ENCODE measurements at places on chromosomes 13 and 19.

- H3K27ac ChIP-seq = no peak overlapping the region
- no peak overlapping the region for H3K4me3 ChIP-seq
- peaks cover 6% of the 10 kb centered on the region for H3K4me1 ChIP-seq
These were observed 16.6 kb upstream of the RCBTB1 start for GRCh38 chr13:49602005-49602404.

DNA sequence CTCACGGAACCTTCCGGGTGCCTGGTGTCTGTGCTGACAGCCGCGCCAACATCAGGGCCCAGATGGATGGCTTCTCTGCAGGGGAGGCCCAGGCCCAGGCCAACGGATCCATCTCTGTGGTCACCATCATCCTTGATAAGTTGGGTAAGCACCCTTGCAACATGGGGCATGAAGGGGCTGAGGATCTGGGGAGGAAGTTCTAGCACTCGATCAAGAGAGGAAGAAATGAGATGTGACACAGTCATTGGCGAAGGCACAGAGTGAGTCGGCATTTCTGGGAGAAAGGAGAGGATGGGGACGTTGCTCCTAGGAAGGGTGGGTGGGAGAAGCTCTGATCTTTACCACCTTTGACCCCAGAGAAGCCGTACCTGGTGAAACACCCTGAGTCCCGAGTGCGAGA lies 4.4 kb downstream of the CILP2 start:
- H3K27me3 ChIP-seq = no peaks in the 10 kb centered on the region
- no peaks in the 10 kb centered on the region for H3K4me1 ChIP-seq
- H3K36me3 ChIP-seq = no peaks in the 10 kb centered on the region

- H3K27ac ChIP-seq = peak overlapping the region; percentile 25
- H3K4me3 ChIP-seq = no peak overlapping the region
- H3K27me3 ChIP-seq = no peaks in the 10 kb centered on the region
- peaks cover 61% of the 10 kb centered on the region for H3K36me3 ChIP-seq
These were observed 4.4 kb downstream of the TEKTIP1 start for GRCh38 chr19:3543150-3544057.

- H3K27me3 ChIP-seq = no peaks in the 10 kb centered on the region
- no peaks in the 10 kb centered on the region for H3K36me3 ChIP-seq
- no peaks in the 10 kb centered on the region for H3K4me1 ChIP-seq
- no peak overlapping the region for H3K27ac ChIP-seq
These were observed 1.4 kb upstream of the EDDM13 start for GRCh38 chr19:56271151-56271550.

- H3K27me3 ChIP-seq = no peaks in the 10 kb centered on the region
- H3K4me1 ChIP-seq = no peaks in the 10 kb centered on the region
- H3K4me3 ChIP-seq = no peak overlapping the region
- H3K36me3 ChIP-seq = peaks cover 16% of the 10 kb centered on the region
These were observed 127.1 kb downstream of the VWA8 start for GRCh38 chr13:41833831-41834230.

- H3K27ac ChIP-seq = no peak overlapping the region
- no peak for DNase-seq
- no peak overlapping the region for H3K4me3 ChIP-seq
- no peaks in the 10 kb centered on the region for H3K27me3 ChIP-seq
- no peaks in the 10 kb centered on the region for H3K36me3 ChIP-seq
These were observed 5.8 kb downstream of the CRYL1 start for GRCh38 chr13:20519875-20520274.

GRCh38 chr19:18588611-18589379 lies at the start of gene REX1BD:
Gene REX1BD, plus strand, starts transcription at chr19:18588798. Its CDS starts 4 bp downstream, at chr19:18588802.
- H3K4me3 ChIP-seq = peak within 1 kb of the TSS; percentile 71
- peaks cover 8% of the 10 kb centered on the region for H3K36me3 ChIP-seq
- H3K4me1 ChIP-seq = peaks cover 48% of the 10 kb centered on the region
- H3K27ac ChIP-seq = peak within 1 kb of the TSS; percentile 85

DNA sequence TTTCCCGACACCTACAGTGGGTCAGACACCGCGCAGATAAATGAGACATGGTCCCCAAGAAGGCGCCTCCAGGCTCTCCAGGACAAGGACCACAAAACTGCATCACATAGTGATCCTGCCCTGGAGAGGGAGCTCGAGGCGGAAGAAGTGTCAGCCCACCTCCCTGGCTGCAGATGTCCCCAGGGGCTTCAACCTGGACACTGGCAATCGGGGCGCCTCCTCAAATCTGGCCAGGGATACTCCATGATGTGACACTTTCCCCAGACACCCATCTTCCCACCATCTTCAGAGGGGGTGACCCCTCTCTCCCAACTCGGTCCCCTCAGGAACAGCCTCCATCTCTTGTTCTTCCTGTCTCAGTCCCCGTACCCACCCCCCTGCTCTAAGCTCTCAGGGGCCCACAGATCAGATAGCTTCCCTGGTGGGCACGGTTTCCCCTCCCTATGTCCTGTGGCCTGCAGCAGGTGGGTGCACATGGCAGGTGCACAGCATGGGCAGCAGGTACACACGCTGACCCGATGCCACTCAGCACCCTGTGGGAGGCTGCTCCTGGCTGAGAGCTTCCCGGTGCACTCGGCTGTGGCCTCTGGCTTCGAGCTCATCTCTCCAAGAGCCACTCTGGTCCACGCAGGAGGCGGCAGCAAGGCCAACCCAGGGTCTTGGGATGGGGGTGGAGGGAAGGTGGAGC lies 61.2 kb downstream of the PEPD start:
- no peak overlapping the region for H3K4me3 ChIP-seq
- no peaks in the 10 kb centered on the region for H3K4me1 ChIP-seq
- H3K27ac ChIP-seq = no peak overlapping the region
- DNase-seq = no peak

- no peak for DNase-seq
- H3K27ac ChIP-seq = no peak overlapping the region
- no peaks in the 10 kb centered on the region for H3K4me1 ChIP-seq
These were observed 32.1 kb downstream of the C1QTNF9 start for GRCh38 chr13:24341439-24341838.

DNA sequence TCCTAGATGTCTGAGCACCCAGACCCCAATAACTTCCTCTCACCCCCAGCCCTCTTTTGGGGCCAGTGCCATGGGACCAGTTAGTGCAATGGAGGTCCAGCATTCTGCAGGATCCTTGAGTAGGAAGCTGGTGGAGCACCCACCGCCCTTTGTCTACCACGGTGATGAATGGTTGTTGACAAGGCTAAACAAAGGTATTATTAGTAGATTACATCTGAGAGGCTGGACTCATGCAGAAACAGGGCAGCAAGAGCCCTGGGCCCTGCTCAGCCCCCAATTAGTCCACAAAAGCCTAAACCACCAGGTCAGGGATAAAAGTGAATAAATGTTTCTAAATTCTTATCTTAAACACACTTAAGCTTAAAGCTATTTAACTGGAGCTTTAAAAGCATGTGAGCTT lies 196.5 kb upstream of the TSHZ3 start:
- H3K4me3 ChIP-seq = no peak overlapping the region
- no peaks in the 10 kb centered on the region for H3K36me3 ChIP-seq
- H3K27ac ChIP-seq = no peak overlapping the region
- H3K27me3 ChIP-seq = no peaks in the 10 kb centered on the region
- H3K4me1 ChIP-seq = no peaks in the 10 kb centered on the region
- DNase-seq = no peak

DNA sequence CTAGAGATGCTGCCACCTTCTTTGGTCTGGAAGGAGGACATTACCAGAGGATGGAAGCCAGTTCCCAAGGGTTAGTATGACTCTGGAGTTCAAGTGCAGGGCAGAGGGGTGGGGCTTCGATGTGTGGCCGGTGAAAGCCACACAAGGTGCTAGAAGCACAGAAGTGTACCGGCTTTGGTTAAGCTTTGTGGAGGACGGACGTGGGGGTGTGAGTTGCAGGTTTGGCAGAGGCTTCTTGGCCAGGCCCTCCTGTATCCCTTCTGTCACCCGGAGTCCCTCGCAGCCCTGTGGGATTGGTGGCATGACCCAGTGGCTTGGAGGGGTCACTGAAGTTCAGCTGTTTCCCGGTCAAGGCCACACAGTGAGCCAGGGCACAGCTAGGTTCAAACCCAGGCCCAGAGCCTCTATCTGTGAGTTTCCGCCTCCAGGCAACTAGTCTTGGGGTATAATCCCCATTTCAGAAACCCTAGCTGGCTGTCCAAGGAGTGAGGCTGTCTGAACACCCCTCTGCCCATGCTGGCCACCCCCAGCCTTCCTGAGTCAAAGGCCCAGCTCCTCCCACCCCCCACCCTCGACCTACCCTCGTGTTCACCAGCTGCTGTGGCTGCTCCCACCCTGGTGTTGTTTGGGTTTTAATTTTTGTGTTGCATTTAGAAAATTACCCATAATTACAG lies 4.6 kb upstream of the SSBP4 start:
- peaks cover 27% of the 10 kb centered on the region for H3K27me3 ChIP-seq
- peak overlapping the region; percentile 24 for H3K27ac ChIP-seq

GRCh38 chr13:41327994-41328790 lies 17.1 kb downstream of the NAA16 start:
- H3K4me1 ChIP-seq = no peaks in the 10 kb centered on the region
- DNase-seq = no peak
- H3K4me3 ChIP-seq = no peak overlapping the region
- no peaks in the 10 kb centered on the region for H3K27me3 ChIP-seq

DNA sequence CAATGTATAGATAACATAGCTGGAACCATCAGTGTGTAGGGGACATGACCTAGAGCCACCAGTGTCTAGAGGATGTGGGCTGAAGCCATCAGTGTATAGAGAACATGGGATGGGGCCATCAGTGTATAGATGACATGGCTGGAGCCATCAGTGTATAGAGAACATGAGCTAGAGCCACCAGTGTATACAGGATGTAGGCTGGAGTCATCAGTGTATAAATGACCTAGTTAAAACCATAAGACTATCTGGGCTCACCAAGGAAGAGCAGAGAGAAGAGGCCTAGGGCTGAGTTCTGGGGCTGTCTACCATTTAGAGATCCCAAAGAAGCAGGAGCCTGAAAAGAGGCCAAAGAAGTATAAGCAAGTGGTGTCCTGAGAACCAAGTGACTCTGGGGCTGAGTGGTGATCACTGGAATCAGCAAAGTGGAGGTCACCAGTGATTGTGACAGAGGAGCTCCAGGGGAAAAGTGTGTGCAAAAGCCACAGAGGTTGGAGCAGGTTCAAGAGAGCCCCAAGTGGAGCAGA lies 41.0 kb downstream of the RFX2 start:
- H3K27me3 ChIP-seq = no peaks in the 10 kb centered on the region
- no peak overlapping the region for H3K27ac ChIP-seq
- H3K4me3 ChIP-seq = no peak overlapping the region
- no peaks in the 10 kb centered on the region for H3K4me1 ChIP-seq
- H3K36me3 ChIP-seq = no peaks in the 10 kb centered on the region
- no peak for DNase-seq

DNA sequence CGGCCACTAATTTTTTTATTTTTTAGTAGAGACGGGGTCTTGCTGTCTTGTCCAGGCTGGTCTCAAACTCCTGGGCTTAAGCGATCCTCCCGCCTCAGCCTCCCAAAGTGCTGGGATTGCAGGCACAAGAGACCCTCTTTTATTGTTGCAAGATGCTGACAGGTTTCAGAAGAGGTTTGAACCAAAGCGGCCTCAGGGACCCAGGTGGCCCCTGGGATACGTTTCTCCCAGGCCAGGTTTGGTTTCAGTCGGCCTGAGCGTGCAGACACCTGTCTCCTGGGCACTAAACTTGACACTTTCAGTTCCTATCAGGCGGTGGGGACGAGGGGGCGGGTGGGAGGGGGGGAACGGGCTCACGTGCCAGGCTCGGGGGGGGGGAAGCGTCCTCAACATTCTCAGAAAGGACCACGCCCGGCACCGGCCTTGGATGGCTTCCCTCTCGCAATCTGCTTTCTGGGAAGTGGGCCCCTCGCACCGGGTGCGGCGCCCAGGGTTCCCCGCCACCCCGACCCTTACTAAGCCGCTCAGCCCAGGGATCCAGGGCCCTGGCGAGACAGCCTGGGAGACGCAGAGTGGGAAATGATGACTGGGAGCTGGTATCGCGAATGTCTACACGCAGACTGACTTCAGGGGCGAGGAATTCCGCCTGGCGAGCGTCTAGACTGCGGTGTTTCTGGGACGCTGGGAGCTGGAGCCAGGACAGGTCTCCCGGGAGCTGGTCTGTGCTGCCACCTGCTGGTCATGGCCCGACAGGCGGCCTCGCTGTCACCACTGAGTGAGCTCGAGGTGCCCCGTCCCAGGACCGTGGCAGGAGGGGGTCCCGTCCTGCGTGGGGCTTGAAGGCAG lies 91.6 kb downstream of the GNG7 start:
- H3K36me3 ChIP-seq = no peaks in the 10 kb centered on the region
- H3K4me1 ChIP-seq = peaks cover 61% of the 10 kb centered on the region
- DNase-seq = peak; percentile 90
- no peak overlapping the region for H3K4me3 ChIP-seq
- H3K27me3 ChIP-seq = no peaks in the 10 kb centered on the region

DNA sequence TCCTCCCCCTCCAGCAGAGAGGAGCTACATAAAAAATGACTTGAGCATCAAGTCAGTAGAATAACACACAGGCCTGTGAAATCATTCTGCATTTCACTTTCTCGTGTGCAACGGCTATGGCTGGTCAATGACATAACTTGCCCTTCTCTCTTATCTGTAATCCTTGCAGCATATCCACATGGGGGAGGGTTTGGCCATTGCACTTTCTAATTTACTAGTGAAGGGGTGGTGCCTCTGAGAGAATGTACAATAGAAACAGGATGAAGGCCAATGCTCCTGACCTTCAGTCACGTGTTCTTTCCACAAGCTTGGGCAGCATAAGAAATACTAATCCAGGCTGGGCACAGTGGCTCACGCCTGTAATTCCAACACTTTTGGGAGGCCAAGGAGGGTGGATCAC lies 641.0 kb upstream of the ARGLU1 start:
- H3K4me3 ChIP-seq = no peak overlapping the region
- no peak for DNase-seq
- H3K27me3 ChIP-seq = no peaks in the 10 kb centered on the region
- H3K27ac ChIP-seq = no peak overlapping the region

GRCh38 chr13:102237230-102237629 lies 164.6 kb downstream of the FGF14 start:
- DNase-seq = no peak
- no peak overlapping the region for H3K27ac ChIP-seq
- no peaks in the 10 kb centered on the region for H3K4me1 ChIP-seq
- H3K27me3 ChIP-seq = peaks cover 6% of the 10 kb centered on the region
- H3K36me3 ChIP-seq = no peaks in the 10 kb centered on the region

DNA sequence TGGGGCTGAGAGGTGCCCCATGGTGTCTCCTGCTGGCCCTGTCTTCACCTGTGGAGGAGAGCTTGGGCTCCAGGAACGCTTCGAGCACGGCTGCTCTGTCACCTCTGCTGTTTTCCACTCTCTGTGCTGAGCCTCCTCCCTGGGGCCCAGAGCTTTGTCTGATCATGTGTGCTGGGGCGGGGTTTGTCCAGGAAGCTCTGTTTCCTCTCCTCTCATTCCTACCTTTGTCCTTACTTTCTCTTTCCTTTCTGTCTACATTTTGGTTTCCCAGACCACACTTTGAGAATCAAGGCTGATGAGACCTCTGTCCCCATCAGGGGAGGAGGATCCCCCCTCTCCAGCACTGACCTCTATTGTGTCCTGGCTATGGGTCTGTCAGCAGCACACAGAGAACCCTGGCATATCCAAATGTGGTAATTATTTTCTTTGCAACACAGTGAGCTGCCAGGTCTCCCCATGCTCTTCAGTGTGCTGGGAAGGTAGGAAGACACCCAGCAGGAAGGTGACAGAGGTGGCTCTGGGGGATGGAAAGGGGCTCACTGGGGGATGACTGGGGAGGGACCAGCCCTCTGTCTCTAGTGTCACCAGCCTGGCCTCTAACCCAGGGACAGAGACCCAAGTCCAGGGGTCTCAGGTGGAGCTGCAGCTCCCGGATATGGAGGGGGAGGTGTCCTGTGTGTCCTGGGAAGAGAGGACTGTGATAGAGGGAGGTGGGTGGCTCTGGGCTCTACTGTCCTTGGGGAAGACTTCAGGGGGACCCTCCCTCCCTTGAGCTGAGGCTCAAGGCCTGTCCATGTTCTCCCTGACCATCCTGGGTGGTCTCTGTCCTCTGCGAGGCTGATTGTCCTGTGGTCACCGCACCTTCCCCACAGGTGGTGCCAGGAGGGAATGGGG lies at the start of gene CEACAM1:
TSS of gene CEACAM1 (minus strand) at position 128 of the 894 bp plus-strand sequence. CDS start at position 21, 107 bp downstream.
- peak; percentile 57 for DNase-seq
- H3K4me1 ChIP-seq = peaks cover 13% of the 10 kb centered on the region
- H3K27me3 ChIP-seq = no peaks in the 10 kb centered on the region
- no peaks in the 10 kb centered on the region for H3K36me3 ChIP-seq
- peak within 1 kb of the TSS; percentile 58 for H3K27ac ChIP-seq
- H3K4me3 ChIP-seq = peak within 1 kb of the TSS; percentile 46
